ENCODE measurements at places on chromosomes 16 and 17.

DNA sequence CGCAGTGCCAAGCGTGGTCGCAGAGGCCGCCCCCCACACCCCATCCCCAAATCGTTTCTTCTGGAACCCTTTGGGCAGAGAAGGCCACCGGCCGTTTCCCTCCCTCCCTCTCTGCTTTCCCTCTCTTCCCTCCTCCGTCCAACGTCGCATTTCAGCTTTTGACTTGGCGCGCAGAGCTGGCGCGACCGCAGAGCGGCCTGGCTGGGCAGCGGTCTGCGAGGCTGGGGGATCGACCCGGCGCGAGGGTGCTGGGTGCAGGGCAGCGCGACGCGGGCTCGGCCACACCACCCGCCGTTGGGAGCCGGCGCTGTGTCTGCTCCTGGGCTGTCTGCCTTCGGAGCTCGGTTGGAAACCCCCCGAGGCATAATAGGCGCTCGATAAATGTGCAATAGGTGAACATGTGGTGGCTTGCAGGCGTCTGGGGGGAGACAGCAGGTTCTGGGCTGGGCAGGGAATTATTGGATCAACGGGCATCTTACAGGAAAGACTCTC is 2.8 kb upstream of the NTN3 start:
- peak; percentile 42 for DNase-seq

- no peak for DNase-seq
Measured at GRCh38 chr16:14056970-14057369, 14.1 kb upstream of the MRTFB start.

DNA sequence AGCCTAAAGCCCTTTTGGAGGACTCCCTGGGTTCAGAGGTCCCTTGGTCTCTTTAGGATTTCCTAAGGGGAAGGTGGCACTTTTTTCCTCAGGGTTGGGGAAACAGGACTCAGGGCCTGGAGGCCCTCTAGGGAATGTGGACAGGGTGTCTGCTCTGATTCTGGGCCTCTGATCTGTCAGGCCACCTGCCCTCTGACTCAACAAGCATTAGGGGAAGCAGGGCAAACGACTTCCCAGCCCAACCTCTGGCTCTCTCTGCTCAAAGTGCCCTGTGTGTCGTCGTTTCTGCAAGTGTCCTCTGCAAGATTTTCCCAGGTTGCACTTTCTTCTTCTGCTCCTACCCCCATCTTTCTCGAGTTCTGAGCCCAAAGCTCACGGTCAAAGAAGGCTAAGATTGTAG is 6.6 kb upstream of the IGFBP4 start:
- no peak for DNase-seq

GRCh38 chr16:21646721-21647561 is 5.5 kb downstream of the IGSF6 start:
- DNase-seq = no peak

DNA sequence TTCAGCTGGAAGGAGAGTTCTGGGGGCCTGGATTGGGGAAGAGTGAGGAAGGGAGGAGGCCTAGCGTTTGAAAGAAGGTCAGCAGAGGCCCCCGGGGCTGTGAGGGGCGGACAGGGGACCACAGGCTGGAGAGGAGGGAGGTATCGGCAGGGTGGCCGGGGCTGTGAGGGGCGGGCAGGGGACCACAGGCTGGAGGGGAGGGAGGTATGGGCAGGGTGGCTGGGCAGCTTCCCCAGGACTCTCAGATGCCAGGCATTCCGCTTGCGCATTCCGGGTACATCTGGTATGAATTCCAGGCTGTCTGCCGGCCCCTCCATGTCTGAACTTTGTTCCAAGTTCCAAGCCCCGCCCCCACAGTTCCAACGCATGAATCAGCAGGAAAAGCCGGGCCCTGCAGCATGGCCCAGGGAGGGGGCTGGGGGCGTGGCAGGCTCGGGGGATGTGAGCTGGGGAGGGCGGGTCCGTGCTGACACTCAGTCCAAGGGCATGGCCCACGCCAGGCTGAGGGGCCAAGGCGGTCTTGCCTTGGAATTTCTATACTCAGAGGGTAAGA is 4.3 kb upstream of the TLCD2 start:
- DNase-seq = peak; percentile 96

DNA sequence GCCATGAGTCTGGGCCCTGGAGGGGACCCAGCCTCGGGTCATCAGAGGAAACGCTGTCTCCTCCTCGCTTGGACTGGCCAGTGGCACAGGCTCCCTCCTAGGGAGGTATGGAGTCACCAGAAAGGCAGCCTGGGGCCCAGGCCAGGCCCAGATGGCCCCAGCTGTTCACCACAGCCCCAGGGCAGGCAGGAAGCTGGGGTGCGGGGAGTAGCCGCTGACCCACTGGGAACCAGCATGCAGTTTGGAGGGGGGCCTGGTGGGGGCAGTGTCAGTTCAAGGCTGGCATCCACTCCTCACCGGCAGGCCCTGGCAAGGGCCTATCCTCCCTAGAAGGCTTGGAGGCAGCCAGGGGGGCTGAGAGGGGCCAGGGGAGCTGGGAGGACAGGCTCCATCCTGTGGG is 48.8 kb downstream of the SDK2 start:
- peak; percentile 32 for DNase-seq

- no peak for DNase-seq
Measured at GRCh38 chr16:88347656-88348376, 34.9 kb upstream of the ZNF469 start.

DNA sequence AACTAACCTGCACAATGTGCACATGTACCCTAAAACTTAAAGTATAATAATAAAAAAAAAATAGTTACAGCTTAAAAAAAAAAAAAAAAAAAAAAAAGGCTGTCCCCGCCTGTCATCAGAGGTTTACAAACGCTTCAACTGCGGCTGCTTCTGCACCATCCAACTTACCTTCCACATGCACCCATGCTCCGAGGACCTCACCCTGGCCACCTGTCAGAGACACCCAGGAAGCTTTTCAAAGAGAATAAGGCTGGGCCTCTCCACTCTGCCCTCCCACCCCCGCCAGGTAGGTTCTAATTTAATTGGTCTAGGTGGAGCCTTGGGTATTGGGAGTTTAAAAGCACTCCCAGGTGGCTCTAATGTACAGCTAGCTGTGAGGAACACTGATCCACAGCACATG is 64.9 kb downstream of the COPRS start:
- no peak for DNase-seq

GRCh38 chr16:73018821-73019456 is 29.0 kb downstream of the ZFHX3 start:
- DNase-seq = no peak

DNA sequence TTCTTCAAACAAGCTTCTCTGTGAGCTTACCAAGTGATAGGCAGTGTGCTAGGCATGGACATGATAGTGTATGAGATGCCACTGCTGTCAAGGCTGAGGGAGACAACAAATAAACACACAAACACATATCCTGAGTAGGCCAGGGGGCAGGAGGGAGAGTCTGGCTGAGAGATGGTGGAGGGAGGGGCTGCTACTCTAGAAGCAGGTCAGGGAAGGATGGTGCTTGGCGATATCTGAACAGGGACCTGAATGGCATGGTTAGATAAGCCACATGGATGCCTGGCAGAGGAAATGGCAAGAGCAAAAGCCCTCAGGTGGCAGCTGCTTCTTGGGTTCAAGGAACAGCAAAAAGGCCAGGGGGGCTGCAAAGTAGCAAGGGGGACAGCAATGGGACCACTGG is 8.6 kb upstream of the CHST6 start:
- no peak for DNase-seq

DNA sequence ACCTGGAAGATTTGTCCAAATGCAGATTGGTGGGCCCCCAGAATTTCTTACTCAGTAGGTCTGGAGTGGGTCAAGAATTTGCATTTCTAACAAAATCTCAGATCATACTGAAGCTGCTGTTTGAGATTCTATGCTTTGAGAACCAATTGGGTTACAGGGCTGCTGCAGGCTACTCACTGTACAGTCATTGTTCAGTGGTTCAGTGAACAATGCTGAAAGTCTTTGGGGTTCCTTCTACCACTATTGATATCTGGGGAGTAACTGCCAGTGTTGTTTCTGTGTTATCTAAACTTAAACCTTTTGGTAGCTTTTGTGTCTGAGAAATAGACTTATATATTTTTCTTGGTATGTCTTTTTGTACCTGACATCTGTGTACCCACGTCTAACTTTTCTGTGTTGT is 187.5 kb downstream of the TANC2 start:
- DNase-seq = no peak

DNA sequence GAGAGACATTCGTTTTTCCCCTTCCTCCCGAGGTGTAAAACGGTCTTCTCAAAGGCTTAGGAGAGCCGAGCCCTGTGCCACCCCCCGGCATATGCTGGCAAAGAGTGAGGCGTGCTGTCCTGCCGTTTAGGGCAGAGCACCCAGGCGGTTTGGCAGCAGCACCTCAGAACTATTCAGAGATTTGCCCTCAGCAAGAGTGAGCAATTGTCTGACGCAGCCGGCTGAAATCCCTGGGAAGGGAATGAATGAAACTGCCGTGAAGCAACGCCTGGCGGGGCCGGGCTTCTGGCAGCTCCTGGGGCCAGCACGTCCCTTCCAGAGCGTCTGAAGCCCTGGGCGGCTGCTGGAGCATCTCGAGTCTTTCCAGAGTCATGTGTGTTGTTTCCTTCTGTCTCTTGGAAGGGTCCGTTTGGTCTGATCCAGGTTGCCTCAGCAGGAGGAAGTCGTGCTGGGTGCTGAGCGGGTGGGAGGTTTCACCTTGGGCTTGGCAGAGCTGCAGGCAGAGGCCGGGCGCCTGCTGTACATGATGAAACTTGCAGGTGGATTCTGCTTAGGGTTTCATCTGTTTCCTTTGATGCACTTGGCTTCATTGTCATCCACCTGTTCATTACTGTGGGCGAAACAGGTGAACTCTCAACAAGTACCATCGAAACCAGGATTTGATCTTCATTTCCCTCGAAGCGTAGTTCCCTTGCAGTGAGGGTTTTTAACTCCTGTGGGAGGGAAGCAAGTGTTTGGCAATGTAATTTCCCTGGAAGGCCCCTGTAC is 35.4 kb downstream of the TBCD start:
- peak; percentile 94 for DNase-seq

DNA sequence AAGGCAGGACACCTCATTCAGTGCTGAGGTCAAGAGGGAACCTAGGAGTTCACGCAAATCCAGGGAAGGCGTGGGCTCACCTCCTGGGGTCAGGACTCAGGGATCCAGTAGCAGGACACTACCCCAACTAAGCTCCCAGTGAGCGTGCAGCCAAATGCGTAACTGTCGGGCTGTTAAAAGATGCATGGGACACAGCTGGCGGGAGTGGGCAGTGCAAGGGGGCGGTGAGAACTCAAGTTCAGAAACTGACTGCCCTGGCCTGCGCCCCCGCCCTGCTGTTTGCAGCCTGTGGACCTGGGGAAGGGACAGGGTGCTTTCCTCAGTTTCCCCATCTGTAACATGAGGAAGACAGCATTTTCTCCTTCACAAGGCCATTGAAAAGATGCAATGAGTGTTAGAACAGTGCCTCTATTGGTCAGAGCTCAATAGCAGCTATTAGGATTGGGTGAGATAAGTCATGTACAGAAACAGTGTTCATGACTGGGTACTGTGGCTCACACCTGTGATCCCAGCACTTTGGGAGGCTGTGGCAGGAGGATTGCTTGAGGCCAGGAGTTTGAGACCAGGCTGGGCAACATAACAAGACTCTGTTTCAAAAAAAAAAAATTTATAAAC is 20.2 kb downstream of the CDIPT start:
- no peak for DNase-seq

DNA sequence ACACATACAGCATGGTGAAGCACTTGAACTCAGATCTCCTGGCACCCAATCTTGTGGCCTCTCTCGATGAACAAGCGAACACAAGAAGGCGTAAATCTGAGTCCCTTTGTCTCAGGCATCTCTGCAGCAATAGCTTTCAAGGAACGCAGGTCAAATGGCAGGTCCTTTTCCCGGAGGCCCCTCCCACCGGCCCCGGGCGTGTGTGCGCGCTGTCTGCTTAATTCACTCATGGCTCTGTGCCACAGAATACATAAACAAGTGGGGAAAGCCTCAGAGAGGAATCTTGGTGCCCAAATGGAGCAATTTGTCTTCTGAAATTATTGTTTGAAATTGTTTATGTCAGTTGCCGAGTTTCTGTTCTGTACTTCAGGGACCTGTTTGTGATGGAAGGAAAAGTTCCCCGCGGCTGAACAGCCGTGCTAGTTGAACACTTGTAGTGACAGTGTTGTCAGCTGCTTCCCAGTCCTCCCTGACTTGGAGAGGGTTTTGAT is 14.8 kb downstream of the MYOCD start:
- no peak for DNase-seq

DNA sequence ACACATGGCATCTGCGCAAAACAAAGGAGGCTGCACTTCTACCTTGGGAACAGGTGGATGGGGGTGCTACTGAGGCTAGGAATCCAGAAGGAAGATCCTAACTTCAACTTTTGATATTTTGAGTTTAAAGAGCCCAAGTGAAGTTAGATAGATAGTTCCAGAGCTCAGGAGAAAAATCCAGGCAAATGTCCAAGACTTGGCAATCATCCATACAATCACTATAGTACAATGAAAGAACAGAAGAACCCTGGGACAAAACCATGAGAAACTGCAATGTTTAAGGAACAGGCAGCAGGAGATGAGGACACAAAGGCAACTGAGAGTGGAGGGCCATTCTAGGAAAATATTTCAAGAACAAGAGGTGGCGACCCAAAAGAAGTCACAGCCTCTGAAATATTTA is 12.4 kb downstream of the CDYL2 start:
- no peak for DNase-seq

- DNase-seq = no peak
Measured at GRCh38 chr16:88624977-88625576, 13.3 kb upstream of the IL17C start.

GRCh38 chr16:56477096-56477878 is 25.9 kb downstream of the OGFOD1 start:
- peak; percentile 88 for DNase-seq

DNA sequence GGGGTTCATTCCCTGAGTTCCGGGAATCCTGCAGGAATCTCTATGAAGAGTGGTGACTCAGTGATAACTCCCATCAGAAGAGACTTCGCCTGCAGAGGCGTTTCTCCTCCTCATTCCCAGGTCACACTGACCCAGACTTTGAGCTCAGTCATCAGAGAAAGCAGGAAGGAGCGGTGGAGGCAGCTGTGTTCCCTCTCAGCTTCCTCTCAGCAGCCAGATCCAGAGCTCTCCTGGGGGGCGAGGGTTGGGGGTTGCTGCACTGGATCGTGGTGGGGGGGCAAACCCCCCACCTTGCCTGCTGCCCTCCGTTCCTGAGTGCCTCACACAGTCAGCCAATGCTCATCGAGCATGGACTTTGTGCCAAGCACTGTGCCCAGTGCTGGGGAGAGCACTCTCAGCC is 271.2 kb downstream of the CBLN1 start:
- no peak for DNase-seq

DNA sequence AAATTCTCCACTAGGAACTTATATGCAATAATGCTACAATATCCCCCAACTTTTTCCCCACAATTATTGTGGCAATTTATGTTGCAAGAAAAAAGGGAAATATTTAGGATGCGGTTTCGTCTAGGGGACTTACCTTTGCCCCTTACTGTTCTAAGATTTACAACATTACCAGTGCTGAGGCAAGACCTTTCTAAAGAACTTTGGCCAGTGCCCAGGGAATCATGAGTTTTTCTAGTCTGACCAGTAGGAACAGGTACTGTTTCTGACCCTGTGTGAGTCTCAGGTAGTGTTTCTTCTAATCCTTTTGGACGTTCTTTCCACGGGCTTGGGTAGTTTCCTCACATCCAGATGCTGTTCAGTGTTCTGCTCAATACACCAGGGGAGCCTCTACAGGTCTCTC is 373.7 kb downstream of the HAPSTR1 start:
- no peak for DNase-seq

Data from GM03348 (cell line).